ENCODE measurements at places on chromosomes 4 and X.
A peak's percentile ranks its signal among the peaks of the same experiment; 100 is the strongest.

GRCh38 chr4:123505095-123506010 lies 108.8 kb downstream of the SPRY1 start:
- DNase-seq, result peak; percentile 68

DNA sequence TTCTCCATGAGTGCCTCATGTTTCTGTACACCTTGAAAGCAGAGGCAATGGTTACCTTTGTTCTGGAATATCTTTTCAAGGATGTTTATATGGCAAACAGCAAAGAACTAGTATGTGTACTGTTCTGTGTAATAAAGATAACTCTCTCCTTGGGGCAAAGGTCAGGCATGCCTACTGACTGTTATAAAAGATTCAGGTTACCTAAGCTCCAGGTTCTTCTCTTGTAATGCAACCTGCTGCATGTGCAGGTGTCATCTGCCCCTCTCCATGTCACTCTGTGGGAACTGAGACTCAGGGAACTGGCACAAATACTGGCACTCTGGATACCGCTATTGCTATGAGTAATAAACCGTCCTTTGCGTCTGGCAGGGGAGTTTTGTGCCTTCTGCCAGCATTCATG lies 5.4 kb upstream of the TRPC3 start:
- no peak for DNase-seq

DNA sequence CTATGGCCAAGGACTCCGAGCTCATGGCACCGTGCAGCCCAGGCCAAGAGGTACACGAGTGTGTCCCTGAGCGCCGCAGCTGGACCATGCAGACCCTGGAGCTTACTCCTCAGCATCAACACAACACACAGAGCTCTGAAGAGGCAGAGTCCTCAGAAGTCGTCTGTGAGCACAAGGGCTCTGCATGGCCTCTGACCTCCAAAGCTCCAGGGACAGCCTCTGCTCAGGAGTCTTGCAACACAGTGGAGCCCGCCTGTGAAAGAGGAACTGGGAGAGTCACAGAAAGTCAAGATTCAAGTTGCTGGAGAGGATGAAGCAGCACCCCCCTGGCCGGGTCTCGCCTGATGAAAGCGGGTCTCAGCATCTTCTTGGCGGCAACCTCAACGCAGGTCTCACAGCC lies 2.9 kb downstream of the LRPAP1 start:
- no peak for DNase-seq

DNA sequence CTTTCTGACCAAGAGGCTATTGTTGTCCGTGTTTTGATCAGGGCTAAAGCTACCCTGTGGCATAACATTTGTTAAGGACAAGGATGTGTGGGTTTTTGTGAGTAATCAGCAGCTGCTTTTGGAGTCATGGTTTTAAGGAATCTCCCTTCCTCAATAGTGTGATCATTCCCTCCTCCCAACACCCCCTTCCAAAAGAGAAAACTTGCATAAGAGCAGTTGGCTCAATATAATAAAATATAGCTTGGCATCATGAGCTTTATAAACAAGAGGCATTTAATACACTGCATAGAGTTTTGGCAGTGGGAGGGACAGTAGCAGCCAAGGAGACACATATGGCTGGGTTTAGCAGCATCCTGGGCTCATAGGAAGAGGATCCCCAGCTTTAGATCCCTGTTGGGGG lies 84.7 kb downstream of the NHS start:
- DNase-seq, result no peak

Measured in cerebellar cortex (tissue), 1 donor.